ENCODE measurements at places on chromosomes 2 and 18.

DNA sequence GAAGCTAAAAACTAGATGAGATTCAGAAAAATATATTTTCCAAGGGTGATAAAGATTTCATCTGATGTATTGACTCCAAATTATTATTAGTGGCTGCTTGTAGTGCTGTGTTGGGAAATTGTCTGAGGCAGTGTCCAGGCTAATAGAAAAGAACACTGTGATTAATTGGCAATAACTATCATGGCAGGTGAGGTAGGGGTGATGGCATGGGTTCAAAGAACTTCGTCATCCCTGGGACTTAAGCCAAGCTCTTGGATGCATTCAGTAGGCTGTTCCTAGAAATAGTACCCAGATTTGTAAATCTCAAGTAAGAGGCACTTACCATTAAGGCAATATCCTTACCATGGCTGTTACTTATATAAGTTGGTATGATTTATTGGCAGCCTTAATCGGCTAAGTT lies 13.2 kb upstream of the RAPGEF4 start:
- no peak for DNase-seq

GRCh38 chr2:168796583-168797285 lies 5.7 kb upstream of the NOSTRIN start:
- DNase-seq = no peak

- DNase-seq = no peak
Measured at GRCh38 chr2:203578759-203579643, 43.9 kb upstream of the RAPH1 start.

DNA sequence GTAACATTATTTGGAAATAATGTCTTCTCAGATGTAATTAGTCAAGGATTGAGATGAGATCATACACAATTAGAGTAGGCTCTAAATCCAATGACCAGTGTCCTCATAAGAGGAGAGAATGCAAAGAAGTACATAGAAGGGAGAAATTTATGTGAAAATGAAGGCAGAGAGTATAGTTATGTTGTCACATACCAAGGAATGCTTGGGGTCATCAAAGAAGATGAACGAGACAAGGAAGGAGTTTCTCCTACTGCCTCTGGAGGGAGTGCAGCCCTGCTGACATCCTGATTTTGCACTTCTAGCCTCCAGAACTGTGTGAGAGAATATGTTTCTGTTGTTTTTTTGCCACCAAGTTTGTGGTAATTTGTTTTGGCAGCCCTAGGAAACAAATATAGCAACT lies 100.1 kb downstream of the GALNT13 start:
- DNase-seq = no peak

DNA sequence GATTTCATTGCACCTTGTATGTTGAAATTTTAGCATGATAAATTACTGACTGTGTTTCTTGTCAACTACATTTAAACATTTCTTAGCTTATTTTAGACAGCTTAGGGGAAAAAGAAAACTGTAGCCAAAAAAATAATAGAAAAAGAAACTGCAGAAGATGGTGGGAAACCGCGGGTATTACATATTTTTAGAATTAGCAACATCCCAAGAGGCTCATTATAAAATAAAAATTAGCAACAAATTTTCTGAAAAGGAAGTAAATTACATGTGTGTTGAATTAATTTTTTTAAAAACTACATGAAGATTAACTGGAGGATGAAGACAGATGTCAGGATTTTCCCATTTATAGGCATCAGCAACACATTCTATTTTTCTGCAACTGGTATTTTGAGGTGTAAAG lies 4.3 kb downstream of the PELI1 start:
- DNase-seq = no peak

- DNase-seq = no peak
Measured at GRCh38 chr2:202102425-202103000, 29.5 kb downstream of the KIAA2012 start.

DNA sequence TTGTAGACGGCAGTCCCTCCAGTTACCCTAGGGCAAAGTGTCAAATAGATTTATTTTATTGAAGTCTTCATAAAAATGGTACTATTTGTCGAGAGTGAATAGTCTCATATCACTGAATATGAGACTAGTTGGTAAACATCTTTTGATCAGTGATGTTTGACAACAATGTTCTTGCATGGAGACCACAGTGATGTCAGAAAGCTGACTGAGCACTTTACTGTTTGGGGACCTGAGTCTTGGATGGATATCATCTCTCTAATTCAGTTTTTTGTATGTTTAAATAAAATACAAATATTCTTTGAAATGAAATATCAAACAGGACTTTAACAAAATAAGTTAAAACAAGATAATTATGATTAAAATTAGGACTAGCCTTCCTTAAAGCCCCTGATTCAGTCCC lies 1315.4 kb upstream of the NRXN1 start:
- DNase-seq = no peak

- DNase-seq = no peak
Measured at GRCh38 chr2:52622266-52622665, 1145.3 kb upstream of the CHAC2 start.

DNA sequence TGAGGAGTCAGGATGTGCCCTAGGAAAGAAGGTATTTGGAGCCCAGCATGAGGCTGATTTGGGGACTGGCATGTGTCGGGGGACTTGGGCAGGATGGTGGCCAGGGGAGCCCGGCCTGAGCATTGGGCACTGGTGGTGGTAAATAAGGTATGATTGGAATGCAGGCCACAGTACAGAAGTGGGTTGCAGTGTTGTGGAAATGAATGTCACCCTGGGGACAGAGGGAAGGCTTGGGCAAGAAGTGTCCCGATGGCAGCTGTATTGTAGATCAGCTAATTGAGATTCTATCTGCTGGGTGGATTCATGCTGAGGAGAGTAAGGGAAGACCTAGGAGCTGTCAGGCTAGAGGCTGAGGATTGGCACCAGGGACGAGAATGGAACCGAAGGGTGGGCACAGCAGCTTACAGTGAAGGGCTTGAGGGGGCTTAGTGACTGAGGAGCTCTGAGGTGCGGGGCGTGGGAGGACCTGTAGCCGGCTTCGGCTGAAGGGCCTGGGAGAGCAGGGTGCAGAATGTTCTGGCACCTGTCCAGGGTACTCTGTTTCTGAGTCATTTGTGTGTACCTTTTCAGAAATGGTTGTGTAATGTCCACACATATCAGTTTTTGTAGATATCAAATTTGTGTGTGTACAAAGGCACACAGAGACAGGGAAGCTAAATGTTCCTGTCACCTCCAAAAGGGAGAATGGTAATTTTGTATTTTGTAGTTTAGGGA lies 170.2 kb downstream of the PRKCE start:
- peak; percentile 43 for DNase-seq

GRCh38 chr18:11908182-11909060 lies at the start of gene MPPE1:
MPPE1 (minus strand) TSS chr18:11908317; CDS start chr18:11897264, 11,053 bp downstream.
- peak; percentile 70 for DNase-seq

DNA sequence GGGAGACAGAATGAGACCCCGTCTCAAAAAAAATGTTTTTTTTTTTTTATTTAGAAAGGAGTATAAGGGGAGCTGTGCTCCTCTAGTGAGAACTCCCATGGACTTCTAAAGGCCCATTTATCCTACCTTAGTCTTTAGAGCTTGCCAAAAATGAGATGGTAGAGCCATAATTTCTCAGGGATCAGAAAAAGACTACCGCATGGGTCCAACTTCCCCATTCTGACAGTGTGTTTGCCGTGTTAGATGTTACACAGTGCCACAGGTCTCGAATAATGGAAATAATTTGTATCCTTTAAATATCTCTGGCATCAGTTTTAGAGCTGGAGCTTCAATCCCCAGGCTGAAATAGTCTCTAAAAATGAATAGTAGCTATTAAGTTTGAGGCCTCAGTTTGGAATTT lies 6.0 kb upstream of the SLC39A10 start:
- no peak for DNase-seq

DNA sequence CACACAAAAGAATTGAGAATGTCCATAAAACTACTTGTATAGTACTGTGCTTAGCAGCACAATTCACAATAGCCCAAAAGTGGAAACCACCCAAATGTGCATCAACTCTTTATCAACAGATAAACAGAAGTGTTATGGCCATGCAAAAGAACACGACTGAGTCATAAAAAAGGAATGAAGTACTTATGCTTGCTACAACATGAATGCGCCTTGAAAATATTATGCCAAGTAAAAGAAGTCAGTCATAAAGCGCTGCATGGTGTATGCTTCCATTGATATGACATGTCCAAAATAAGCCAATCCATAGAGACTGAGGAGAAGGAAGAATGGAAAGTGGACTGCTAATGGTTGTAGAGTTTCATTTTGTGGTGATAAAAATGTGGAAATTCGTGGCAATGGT lies 12.1 kb upstream of the MAP2 start:
- no peak for DNase-seq

DNA sequence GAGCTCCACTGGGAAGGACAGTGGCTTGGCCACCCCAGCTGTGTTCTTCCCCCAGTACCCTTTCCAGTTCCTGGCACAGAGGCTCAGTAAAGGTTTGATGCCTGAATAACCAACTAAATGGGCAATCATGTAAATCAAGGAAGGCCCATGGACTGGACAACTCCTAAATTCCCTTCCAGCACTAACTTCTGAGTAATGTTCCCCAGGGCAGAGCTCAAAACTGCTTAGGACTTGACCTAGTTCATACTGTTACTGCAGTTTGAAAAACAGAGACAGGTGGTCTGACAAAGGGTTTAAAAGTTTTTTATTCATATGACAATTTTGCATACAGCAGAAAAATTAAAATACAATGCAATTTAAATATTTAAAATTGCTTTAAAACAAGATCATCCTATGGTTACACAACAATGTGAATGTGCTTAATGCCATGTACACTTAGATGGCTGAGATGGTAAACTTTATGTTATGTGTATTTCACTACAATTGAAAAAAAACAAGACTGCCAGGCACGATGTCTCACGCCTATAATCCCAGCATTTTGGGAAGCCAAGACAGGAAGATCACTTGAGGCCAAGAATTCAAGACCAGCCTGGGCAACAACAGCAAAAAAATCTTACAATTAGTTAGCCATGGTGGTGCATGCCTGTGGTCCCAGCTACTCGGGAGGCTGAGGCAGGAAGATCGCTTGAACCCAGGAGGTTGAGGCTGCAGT lies 26.2 kb downstream of the PCBP1 start:
- no peak for DNase-seq

GRCh38 chr2:217981971-217982370 lies 20.8 kb downstream of the TNS1 start:
- no peak for DNase-seq

DNA sequence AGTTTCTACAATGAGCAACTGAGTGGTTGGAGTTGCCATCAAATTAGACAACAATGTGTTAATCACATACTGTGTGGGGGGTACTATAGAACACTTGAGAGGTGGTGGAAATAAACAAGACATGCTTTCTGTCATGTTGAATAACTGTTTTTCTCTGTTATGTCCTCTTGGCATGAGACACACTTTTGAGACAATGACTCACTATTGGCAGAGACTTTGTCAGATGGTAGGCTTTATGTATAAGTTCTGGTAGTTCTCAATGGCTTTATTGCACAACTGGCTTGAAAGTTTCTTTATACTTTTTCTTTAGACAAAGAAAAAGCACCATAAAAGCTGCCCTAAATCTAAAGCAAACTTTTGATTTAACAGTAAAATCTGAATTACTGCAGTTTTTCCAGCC lies 578.7 kb downstream of the ADCYAP1 start:
- DNase-seq = no peak

DNA sequence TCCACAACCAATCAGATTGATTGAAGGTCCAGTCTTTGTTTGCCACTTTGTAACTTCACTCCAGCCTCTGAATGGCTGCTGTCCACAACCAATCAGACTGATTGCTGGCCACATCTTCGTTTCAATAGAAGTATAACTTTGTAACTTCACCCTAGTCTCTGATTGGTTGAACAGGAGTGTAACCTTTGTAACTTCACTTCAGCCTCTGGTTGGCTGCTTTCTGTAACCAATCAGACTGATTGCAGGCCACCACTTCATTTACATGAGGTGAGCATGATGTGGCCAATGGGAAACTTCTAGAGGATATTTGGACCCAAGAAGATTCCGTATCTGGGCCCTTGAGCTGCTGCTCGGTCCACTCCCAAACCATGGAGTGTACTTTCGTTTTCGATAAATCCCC lies 16.9 kb upstream of the ALPP start:
- no peak for DNase-seq

DNA sequence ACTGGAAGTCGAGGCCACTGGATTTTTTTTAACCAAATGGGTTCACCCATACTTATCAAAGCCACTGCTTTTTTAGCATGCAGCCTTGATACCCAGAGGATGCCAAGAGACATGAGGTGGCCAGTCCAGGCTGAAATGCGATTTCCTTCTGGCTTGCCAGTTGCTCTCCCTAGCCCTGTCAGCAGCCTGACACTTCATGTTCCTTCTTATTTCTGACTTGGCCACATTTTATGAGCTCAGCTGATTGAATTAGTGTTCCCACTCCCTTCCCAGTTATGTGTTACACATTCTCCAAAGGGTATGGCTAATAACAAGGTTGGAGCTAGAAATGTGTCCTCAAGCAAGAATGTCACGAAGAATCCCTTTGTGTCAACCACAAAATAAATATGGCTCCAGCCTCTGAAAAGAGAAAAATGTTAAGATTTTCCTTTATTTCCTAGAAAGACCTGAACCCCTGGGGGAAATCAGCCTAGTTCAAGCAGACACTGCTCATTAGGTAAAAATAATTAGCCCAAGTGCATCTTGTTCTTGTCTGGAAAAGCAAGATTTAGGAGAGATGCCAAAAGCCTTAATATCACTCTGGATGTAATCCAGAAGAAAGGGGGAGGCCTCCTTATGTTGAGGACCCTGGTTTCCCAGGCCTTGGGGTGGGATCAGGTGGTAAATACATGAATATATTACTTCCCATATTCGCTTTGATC lies 121.7 kb upstream of the TACR1 start:
- DNase-seq = no peak

GRCh38 chr18:3747176-3747973 lies 297.4 kb downstream of the TGIF1 start:
- no peak for DNase-seq

DNA sequence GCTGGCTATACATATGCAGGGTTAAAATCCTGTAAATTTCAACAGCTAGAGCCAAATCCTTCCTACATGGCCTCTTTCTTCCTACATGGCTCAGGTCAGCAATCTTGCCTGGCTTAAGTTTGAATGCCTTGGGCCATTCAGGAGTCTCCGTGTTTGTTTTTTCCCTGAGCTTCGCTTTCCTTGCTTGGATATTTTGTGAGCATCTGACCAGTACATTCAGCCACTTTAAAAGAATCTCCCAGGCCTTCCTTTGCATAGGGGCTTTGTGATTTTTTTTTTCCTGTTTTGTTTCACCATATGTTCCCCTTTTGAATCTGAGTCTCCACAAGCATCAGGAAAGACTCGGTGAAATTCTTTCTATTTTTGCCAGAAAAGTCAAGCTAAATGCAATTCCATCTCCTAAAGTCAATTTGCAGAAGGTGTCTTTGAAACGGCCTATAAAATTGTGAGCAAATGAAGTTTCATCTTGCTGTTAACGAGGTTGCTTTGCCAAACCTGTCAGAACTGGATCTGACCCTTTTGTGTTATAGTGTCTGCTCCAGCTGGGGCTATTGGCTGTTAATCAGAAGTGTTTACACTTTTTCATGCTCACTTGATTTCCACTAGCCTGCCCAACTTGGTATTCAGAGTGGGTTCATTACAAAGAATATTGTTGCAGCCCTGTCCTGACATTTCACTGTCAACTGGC lies 256.9 kb downstream of the DCC start:
- DNase-seq = no peak

- no peak for DNase-seq
Measured at GRCh38 chr2:100383306-100383705, 34.2 kb downstream of the CHST10 start.

- DNase-seq = no peak
Measured at GRCh38 chr18:47248604-47249313, 2.7 kb downstream of the SKOR2 start.

- DNase-seq = peak; percentile 57
Measured at GRCh38 chr18:48270929-48271328, 138.3 kb downstream of the ZBTB7C start.

GRCh38 chr2:102057502-102058292 lies 65.9 kb downstream of the IL1R2 start:
- DNase-seq = no peak

GRCh38 chr2:134262684-134263083 lies 8.8 kb downstream of the MGAT5 start:
- DNase-seq = no peak
